ENCODE measurements at places on chromosomes 3 and 15. TPM values are rescaled to one million over a fixed set of nuclear protein-coding genes. Genes with fewer than 3 reads are reported as not detected.
A peak's percentile ranks its signal among the peaks of the same experiment; 100 is the strongest.

DNA sequence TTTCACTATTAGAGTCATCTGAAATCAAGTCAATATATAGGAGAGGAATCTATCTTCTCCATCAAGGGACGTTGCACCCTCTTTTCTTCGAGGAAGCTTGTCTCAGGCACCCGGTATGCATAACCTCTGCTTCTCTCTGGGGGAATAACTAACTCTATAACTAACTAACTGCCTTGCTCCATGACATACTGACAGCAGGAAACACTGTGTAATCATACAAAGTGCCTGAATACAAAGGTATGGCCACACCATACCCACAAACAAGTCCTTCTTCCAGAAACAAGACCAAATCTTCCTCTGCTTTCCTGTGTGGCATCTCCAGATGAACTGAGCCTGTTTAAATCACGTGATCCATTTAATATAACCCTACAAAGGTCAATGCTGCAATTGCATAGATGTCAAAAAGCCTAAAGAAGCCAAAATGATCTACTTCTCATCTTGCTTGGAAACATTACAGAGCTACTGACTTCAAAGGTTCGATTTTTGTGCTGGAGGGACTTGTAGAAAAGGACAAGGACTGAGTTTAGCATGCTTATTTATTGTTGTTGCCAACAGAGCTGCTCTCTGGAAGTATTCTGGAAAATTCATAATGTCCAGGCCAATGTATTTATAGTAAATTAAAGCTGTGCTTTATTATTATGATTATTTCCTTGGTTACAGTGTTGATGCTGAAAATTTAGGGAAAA, 380.5 kb downstream of the FOXP1 start:
- DNase-seq = no peak

GRCh38 chr3:40911928-40912327, 287.4 kb upstream of the CTNNB1 start:
- DNase-seq = no peak

DNA sequence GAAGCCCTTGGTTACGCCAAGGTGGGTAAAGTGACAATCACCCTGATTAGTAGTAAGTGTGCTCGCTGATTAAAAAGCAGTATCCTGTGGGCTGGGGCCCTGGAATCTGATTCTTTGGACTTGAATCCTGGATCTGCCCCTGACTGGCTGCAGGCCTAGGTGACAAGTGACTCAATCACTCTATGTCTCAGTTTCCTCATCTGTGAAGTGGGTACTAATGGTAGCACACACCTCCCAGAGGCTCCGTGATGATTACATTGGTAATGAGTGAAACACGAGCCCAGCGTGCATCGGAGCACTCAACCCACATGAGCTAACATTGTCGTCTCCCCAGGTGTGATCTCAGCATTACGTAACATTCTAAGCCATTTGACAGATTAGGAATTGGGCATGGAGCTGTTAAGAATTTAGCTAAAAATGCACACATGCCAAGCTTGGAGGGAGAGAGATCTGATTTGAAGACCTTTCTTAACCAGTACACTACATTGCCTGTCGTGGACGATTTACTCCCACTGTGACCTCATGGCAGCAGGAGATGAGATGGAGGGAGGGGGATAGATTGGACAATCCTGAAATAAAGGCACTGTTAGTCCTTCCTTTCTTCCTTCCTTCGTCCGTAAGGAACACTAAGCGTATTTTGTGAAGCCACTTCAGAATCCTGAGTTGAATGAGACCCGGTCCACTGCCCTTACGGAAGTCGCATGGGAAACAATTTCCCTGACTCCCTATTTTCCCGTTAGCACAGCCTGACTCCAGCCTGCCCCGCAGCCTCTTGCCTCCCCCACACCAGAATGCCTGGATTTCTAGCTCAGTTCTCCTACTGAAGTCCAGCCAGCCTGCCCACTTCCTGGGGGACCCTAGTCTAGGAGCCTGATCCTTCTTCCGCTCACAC, 32.1 kb downstream of the MGLL start:
- DNase-seq = no peak

The WDR93 gene
- not detected for total RNA-seq

GRCh38 chr15:90904746-90905145, 1.6 kb downstream of the MAN2A2 start:
- no peak for DNase-seq

The TLR9 gene
- total RNA-seq = 0.22 TPM

DNA sequence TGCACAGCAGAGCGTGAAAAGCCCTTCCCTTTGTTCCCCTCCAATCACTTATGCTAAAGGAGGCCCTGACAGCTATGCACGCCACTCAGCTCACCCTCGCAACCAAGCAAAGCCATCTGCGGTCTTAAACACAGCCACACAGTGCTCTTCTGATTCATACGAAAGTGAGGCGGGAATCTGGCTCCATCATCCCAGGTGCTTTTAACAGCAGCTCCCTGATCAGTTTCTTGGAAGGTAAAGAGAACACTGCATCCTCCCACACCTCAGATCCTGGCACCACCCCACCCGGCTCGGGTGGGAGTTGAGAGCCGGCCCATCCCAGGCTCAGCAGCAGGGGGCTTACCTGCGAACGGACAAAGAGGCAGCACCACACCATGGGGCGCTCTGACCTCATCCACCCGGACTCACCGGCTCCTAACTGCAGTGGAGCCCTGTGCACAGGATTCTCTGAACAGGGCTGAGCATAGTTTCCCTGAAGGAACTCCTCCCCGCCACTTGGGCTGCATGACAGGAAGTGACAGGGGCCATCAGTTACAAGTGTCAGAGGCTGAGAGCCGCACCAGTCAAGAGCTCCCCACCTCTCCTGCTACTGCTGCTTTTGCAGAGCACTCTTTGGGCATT, 114.3 kb upstream of the ARHGEF3 start:
- DNase-seq = no peak

- DNase-seq = no peak
These were observed 332.3 kb upstream of the CNTN4 start for GRCh38 chr3:1766384-1766783.

GRCh38 chr3:196867155-196867506, 589 bp upstream of the SENP5 start:
- no peak for DNase-seq

GRCh38 chr3:25906132-25906906, 116.4 kb downstream of the OXSM start:
- no peak for DNase-seq

DNA sequence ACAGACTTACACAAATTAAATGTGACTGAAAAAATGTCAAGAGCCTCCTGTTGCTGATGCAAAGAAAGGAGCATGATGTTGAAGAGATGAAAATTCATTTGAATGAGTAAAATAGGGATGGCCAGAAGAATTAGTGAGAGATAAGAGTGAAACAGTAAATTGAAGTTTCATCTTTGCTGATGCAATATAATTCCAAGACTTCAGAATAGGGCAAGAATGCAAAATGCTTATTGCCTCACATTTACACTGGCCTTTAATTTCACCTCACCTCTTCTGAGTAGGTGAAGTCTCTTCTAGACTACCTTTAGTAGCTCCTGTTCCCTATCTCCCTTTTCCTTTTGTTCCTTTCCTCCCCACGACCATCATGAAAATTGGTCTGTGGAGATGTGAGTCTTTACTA, 15.3 kb upstream of the MAPK6 start:
- DNase-seq = no peak

DNA sequence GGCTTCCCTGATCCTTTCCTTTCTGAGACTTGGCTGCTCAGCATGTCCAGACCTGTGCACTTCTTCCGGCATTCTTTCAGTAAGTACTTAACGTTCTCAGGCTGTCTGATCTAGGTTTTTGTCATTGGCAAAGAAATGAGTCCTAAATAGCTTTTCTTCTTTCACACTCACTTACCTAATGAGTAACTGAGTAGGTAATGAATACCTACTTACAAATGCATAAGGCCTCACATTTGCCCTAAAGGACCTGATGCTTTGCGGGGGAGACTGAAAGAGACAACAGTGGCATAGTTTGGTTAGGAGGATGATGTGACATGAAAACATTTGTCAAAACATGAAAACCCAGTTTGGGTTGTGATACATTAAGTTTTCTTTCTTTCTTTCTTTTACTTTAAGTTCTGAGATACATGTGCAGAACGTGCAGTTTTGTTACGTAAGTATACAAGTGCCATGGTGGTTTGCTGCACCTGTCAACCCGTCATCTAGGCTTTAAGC, 516.7 kb upstream of the CFAP20DC start:
- no peak for DNase-seq

The CHRD gene
- 27.7 TPM for total RNA-seq

DNA sequence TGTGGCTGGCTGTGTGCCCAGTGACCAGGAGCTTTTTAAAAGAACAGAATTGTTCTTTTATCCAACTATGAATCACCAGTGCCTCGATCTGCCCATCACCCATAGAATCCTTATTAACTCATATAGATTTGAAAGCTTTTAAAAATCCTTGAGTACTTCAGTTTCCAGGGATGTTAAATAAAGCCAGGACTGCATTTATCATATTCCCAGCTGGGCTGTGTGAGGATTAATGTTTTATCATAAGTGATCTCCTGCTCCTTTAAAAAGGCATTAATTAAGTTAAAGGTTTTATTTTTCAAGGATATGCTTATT, 234.0 kb downstream of the MYRIP start:
- DNase-seq = no peak

The GMNC gene
- 0.20 TPM for total RNA-seq

The PLA1A gene
- 1.2 TPM for total RNA-seq

GRCh38 chr3:160016972-160017371, 28.3 kb downstream of the IL12A start:
- DNase-seq = no peak

DNA sequence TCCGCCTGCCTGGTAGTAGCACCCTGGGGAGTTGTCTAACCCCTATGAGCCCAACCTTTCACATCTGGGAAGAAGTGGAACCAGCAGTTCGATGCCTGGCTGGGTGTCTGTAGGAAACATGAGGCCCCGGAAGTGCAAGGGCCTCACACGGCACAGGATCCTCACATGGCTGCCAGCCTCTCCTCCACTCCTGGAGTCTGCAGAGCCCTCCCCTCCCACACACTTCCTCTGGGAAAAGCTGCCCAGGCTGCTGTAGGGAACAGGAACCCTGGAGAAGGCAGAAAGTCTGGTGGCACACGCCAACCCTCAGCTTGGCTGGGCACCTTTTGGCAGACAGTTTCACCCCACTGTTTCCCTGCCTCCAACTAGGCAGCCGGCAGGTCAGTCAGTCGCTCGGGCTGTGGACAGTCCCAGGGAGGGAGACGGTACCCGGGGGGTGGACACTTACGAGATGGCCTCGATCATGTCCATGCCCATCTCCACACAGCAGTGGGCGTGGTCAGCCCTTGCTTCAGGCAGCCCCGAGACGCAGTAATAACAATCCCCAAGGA, 118.4 kb downstream of the ADCY5 start:
- peak; percentile 61 for DNase-seq

DNA sequence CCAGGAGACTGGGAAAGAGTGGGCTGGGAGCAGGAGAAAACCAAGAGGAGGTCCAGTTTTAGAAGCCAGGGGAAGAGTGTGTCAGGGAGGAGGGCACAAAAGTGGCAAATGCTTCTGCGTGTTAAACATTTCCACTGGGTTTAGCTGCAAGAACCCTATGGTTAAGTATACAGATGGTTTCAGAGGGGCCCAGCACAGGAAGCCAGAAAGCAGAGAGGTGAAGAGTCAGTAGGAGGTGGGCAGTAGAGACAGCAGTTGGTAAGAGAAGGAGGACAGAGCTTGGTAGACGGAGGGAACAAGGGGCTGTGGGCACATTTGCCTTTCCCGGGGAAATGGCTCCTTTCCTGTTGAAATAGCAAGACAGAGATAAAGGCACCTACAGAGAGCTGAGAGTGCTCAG, 133.8 kb downstream of the EPHB1 start:
- no peak for DNase-seq

The ZNF80 gene
- total RNA-seq = 0.12 TPM

DNA sequence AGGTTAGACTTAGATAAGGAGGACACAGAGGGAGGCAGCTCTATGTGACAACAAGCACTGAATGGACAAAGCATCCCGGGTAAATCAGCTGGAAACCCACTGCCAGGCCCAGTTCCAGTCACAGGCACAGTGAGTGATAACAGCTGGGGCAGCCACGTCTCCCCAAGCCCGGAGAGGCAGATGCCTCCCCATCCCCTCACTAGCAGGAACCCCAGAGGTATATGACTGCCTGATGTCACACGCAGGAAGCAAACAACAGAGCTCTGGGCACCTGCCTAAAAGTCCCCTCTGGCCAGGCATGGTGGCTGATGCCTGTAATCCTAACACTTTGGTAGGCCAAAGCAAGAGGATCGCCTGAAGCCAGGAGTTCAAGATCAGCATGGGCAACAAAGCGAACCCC, 18.2 kb downstream of the C15orf62 start:
- DNase-seq = no peak

DNA sequence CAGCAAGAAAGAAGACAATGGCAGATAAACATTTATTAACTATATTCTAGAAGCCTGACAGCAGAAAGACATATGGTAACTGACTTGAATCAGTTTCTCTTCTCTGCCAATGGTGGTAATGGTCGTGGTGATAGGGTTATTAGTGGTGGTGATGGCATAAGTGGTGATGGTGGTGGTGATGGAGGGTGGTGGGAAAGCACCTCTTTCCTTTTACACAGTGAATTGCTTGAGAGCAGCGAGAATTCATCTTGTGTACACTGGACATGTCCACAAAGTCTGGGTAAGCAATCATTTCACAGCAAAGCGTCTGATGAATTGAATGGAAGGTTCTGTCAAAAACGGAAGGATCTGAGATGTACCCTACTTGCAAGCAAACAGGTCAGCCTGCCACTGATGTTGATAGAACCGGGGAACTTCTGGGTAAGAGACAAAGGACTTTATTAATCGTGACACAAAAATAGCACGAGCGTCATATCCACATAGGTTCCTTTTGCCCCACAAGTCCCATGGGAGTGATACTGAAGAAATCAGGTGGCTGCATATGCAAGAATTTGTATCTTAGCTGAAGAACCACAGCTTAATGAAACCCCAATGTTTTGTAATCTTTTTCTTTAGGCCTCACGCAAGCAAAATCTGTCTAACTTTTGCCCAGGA, 23.5 kb upstream of the TBC1D5 start:
- DNase-seq = no peak

- no peak for DNase-seq
These were observed 851.9 kb upstream of the ALCAM start for GRCh38 chr3:104514776-104515175.

The C15orf39 gene
- 16.8 TPM for total RNA-seq

DNA sequence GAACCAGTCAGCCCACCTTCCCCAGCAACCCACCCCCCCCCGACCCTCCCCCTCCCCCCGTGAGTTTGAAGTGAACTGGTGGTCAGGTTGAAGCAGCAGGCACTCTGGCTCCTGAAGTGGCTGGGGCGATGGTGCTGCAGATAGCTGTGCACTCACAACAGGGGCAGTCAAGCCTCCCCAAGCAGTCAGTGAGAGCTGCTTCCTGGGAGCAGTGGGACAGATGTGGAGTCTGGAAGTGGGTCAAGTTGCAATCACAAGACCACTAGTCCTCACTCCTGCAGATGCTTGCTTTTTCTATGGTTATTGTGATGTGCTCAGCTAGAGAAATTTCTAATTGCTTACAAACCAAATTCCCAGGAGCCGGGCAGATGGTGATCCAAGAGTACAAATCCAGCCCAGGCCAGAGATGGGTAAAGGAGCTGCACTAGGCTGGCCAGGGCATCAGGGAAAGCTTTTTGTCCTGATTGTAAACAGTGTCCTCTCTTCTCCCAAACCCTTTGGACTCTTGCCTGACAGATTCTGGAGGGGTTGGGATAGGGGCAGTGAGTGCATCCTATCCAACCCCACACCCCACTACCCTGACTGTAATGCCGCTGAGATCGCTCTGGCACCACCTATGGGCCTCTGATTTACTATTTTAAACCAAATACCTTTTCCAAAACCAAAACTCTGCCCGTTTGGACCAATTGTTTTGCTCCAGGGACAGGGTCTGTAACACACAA, 9.8 kb upstream of the CLPX start:
- DNase-seq = no peak
